ENCODE measurements at places on chromosomes 3 and 15.

GRCh38 chr3:194880940-194881925 is 195.6 kb downstream of the FAM43A start:
- H3K36me3 ChIP-seq, result no peaks in the 10 kb centered on the region
- H3K27me3 ChIP-seq, result no peaks in the 10 kb centered on the region
- peaks cover 14% of the 10 kb centered on the region for H3K4me1 ChIP-seq
- no peak overlapping the region for H3K27ac ChIP-seq

GRCh38 chr3:53495520-53496391 is 1.3 kb downstream of the CACNA1D start:
- no peak for DNase-seq
- H3K4me3 ChIP-seq, result no peak overlapping the region
- peaks cover 63% of the 10 kb centered on the region for H3K27me3 ChIP-seq
- no peaks in the 10 kb centered on the region for H3K36me3 ChIP-seq
- H3K4me1 ChIP-seq, result peaks cover 10% of the 10 kb centered on the region

DNA sequence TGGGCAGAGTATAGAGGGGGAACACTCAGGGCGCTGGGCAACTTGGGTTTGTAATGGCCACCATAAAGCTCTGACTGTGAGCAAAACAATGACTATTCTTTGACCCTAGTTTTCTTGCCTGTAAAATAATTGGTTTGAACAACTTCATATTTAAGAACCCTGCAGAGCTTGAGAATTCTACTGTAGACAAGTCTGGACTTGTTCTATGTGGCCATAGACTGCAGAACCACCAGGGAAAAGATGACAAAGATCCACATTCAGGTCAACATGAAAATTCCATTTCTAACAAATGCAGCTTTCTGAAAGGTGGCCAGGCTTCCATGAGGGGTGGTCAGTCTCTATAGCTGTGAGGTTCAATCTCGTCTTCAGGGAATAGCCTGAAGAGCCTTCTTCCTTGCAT is 239.4 kb upstream of the LRRN1 start:
- no peaks in the 10 kb centered on the region for H3K4me1 ChIP-seq
- no peak overlapping the region for H3K4me3 ChIP-seq
- no peaks in the 10 kb centered on the region for H3K27me3 ChIP-seq
- no peak overlapping the region for H3K27ac ChIP-seq
- no peak for DNase-seq

GRCh38 chr3:30643763-30644462 is 37.5 kb downstream of the TGFBR2 start:
- H3K4me1 ChIP-seq, result peaks cover 87% of the 10 kb centered on the region
- peaks cover 44% of the 10 kb centered on the region for H3K36me3 ChIP-seq
- H3K4me3 ChIP-seq, result peak overlapping the region; percentile 14

DNA sequence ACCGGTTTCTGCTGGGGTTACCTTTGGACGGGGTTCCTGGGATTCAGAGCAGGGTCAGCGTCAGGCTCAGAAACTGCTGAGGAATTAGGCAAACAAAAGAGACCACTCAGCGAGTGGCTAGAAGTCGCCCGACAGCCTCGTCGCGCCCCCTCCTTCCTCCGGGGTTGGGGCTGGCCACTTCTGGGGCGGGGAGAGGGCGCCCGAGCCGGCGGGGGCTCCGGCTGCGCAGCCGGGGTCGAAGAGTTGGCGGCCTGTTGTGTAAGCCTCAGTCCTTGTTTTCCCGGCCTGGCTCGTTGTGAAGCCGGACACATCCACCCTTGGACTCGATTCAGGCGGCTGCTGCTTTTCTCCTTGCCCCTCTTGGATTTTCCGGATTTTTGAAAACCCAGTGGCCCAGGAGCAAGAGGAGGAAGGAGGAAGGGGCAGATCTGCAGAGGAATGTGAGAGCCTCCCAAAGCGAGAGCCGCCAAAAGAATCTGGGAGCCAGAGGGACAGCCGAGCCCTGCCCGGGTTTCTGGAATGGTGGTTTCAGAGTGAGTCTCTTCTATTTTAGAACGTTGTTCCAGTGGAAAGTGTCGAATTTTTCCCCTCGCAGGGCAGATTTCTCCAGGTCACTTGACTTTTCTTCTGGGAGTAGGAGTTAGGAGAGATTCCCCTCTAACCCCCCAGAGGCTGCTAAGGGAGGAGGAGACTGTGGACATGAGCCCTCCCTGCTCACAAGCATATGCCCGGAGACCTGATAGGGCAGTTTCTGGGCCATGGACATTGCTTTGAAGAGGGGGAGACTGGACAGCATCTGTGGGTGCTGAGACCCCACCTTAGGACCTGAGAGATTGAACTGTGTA is 666 bp downstream of the SNX33 start:
- no peak for DNase-seq
- H3K27me3 ChIP-seq, result no peaks in the 10 kb centered on the region
- no peaks in the 10 kb centered on the region for H3K36me3 ChIP-seq
- H3K4me1 ChIP-seq, result peaks cover 41% of the 10 kb centered on the region
- H3K27ac ChIP-seq, result no peak overlapping the region
- peak overlapping the region; percentile 84 for H3K4me3 ChIP-seq

GRCh38 chr3:54822206-54822605 is 105.7 kb downstream of the LRTM1 start:
- H3K4me1 ChIP-seq, result no peaks in the 10 kb centered on the region
- H3K27ac ChIP-seq, result no peak overlapping the region
- no peak overlapping the region for H3K4me3 ChIP-seq
- H3K27me3 ChIP-seq, result no peaks in the 10 kb centered on the region
- no peaks in the 10 kb centered on the region for H3K36me3 ChIP-seq

DNA sequence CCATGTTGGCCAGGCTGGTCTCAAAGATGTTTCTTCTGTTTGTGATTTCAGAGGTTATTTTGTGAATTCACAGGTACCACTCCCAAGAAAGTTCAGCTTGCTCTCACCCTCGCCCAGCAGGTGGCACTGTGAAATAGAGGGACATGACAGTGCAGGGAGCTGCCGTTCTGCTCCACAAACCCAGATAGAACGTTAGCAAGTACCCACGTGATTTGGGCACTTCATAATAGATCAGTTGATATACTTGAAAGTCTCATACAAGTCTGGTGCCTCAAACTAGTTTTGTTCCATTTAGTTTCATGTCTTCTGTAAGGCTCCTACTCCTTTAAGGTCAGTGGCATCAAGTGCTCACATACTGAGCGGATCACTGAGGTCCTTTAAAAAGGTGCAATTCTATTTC is 45.5 kb downstream of the FILIP1L start:
- H3K27ac ChIP-seq, result no peak overlapping the region
- no peaks in the 10 kb centered on the region for H3K36me3 ChIP-seq
- H3K27me3 ChIP-seq, result no peaks in the 10 kb centered on the region
- H3K4me3 ChIP-seq, result no peak overlapping the region
- H3K4me1 ChIP-seq, result peaks cover 14% of the 10 kb centered on the region

DNA sequence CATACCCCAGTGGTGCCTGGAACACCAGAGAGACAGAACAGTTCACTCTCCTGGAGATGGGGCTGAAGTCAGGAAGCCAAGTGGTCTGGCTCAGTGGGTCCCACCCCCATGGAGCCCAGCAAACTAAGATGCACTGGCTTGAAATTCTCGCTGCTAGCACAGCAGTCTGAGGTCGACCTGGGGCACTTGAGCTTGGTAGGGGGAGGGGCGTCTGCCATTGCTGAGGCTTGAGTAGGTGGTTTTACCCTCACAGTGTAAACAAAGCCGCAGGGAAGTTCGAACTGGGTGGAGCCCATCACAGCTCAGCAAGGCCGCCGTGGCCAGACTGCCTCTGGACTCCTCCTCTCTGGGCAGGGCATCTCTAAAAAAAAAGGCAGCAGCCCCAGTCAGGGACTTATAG is 272.0 kb downstream of the KLF13 start:
- H3K27ac ChIP-seq, result no peak overlapping the region
- H3K36me3 ChIP-seq, result no peaks in the 10 kb centered on the region
- H3K27me3 ChIP-seq, result no peaks in the 10 kb centered on the region
- no peak for DNase-seq
